ENCODE measurements at places on chromosomes 3 and 15.

GRCh38 chr3:172271386-172271976, 176.8 kb downstream of the GHSR start:
- H3K27ac ChIP-seq = no peak overlapping the region
- H3K4me3 ChIP-seq = no peak overlapping the region

GRCh38 chr15:98738689-98739401, 90.5 kb downstream of the IGF1R start:
- no peaks in the 10 kb centered on the region for H3K4me1 ChIP-seq
- no peaks in the 10 kb centered on the region for H3K36me3 ChIP-seq
- peaks cover 32% of the 10 kb centered on the region for H3K27me3 ChIP-seq
- no peak overlapping the region for H3K4me3 ChIP-seq
- no peak for DNase-seq
- no peak overlapping the region for H3K27ac ChIP-seq

DNA sequence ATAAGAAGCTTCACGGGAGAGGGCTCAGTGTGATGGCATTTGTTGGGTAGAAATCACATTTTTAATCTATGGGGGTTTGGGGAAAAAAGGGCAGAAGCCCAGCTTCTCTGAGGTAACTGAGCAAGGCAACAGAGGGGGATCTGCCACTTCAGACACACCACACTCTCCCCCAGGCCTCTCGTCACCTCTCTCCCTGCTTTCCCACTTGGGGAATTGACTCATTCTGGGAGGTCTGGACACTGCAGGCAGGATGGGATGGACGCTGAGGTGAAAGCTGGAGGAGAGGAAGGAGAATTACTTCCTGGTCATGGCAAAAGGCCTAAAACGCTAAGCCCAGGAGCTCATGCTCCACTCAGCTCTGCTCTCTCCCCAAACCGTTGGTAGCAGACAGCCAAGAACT, 33.2 kb downstream of the MYO5C start:
- no peaks in the 10 kb centered on the region for H3K36me3 ChIP-seq
- peaks cover 25% of the 10 kb centered on the region for H3K27me3 ChIP-seq
- H3K4me1 ChIP-seq = no peaks in the 10 kb centered on the region

DNA sequence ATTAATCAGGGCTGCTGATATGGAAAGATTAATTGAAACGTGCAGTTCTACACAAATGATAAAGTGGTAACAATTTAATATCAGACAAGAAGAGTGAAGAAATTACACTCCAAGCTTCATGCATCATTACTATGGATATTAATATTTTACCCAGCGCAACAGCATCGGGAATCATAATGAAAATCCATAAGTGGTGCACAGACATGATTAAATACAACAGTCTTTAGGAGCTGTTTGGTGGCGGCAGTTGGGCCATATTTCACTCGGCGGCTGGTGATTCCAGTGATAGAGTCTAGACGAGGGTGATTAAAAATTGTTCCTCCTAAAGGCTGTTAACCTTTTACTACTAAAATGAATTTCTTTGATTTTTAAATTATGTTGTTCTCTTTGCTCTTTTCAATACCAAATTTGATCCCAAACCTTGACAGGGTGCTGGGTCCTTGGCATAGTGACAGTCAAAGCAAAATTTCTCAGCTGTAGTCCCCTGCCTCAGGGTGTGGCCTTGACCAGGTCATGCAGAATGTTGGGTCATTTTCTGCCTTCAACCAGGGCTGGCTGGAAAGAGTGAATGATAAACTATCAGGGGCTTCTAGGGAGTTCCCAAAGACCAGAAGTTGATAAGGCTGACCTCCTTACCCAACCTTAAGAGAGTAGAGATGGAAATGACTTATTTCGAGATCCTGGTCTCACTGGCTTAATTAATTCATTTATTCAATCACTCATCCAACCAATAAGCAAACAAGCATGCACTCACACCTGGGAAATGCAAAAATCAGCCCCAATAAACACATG, 392.0 kb downstream of the IL20RB start:
- H3K4me3 ChIP-seq = no peak overlapping the region
- H3K4me1 ChIP-seq = no peaks in the 10 kb centered on the region
- H3K36me3 ChIP-seq = no peaks in the 10 kb centered on the region
- no peak overlapping the region for H3K27ac ChIP-seq
- no peaks in the 10 kb centered on the region for H3K27me3 ChIP-seq

DNA sequence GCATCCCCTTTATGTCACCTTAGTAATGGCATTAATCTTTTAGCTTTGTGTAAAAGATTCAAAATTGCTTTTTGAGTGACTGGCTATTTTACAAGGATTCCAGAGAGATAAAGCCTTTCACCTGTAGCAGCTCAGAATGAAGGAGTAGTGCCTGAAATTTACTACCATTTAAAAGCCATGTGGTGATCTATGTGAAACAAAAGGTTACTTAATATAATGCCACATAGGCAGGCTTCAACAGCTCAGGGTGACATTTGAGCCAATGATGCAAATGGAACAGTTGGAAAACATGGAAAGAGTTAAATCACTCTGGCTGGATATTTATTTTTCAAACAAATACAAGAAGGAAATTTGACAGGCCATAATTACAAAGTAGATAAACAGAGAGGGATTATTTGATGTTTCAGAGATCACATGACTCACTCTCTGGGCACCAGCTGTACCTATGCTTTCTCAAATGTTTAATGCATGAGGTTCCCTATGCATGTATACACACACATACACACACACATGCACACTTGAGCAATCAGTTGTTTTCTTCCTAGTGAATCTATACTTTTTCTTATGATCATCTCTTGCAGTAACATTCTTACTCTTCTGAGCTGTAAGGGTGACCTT, 171.5 kb downstream of the ZMAT3 start:
- no peaks in the 10 kb centered on the region for H3K4me1 ChIP-seq
- H3K36me3 ChIP-seq = no peaks in the 10 kb centered on the region
- H3K27ac ChIP-seq = no peak overlapping the region
- no peak overlapping the region for H3K4me3 ChIP-seq
- no peak for DNase-seq
- H3K27me3 ChIP-seq = no peaks in the 10 kb centered on the region

DNA sequence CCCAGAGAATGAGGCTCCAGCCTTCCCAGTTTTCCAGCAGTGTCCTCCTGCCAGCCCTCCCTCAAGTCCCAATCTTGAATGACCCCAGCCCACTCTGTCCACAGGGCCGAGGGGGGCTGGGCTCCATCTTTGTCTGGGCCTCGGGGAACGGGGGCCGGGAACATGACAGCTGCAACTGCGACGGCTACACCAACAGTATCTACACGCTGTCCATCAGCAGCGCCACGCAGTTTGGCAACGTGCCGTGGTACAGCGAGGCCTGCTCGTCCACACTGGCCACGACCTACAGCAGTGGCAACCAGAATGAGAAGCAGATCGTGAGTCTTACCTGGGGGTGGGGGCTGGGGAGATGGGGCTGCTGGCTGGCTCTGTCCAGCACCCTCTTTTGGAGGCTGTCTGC, 5.6 kb upstream of the FES start:
- DNase-seq = no peak
- no peak overlapping the region for H3K4me3 ChIP-seq
- H3K36me3 ChIP-seq = peaks cover 97% of the 10 kb centered on the region
- H3K27ac ChIP-seq = no peak overlapping the region

GRCh38 chr3:185572183-185572582, 13.9 kb upstream of the SENP2 start:
- H3K4me3 ChIP-seq = no peak overlapping the region
- H3K36me3 ChIP-seq = no peaks in the 10 kb centered on the region
- no peaks in the 10 kb centered on the region for H3K4me1 ChIP-seq
- H3K27me3 ChIP-seq = no peaks in the 10 kb centered on the region
- DNase-seq = peak; percentile 50
- H3K27ac ChIP-seq = peak overlapping the region; percentile 57

DNA sequence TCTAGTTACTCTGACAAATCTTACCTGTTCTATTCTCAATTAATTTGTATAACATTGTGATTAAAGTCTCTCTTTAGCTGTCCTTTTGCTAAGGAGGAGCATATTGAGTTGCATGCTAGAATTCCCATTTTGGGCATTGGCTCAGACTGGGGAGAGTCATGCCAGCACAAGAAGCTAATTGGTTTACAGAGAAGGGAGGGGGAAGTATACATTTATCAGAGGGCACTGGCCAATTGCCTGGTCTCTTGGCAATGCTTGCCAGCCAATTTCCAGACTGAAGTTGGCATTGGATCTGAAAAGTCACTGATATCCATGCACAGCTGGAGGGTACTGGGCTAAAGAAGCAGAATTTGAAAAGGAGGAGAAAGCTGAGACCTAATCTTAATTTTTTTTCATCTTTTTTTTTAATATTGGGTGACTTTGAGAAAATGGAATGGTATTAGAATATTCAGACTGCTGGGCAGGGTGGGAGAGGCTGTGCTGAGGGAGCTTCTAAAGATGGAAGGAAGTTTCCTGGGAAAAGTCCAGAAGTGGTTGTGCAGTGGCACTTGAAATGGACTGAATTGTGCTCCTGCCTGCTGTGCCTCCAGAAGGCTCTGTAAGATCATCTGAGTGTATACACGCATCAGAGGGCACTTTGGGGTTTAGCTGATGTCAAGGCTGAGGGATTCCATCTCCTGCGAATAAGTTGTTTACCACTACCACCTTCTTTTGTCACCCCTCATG, 365.2 kb upstream of the DPH6 start:
- no peak overlapping the region for H3K4me3 ChIP-seq
- DNase-seq = no peak
- no peaks in the 10 kb centered on the region for H3K27me3 ChIP-seq
- no peak overlapping the region for H3K27ac ChIP-seq
- H3K4me1 ChIP-seq = no peaks in the 10 kb centered on the region

DNA sequence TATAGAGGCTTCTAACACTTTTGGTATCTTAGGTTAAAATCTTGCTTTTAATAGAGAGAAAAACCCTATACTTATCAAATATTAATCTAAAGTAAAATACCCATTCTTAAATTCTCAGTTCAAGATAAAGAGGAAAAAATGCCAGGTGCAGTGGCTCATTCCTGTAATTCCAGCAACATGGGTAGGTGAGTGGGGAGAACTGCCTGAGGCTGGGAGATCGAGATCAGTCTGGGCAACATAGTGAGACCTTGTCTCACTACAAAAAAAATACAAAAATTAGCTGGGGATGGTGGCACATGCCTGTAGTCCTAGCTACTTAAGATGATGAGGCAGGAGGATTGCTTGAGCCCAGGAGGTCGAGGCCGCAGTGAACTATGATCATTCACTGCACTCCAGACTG, 135.8 kb downstream of the CLASP2 start:
- no peak overlapping the region for H3K4me3 ChIP-seq
- H3K27ac ChIP-seq = no peak overlapping the region
- H3K36me3 ChIP-seq = peaks cover 57% of the 10 kb centered on the region
- no peak for DNase-seq

- DNase-seq = no peak
- no peaks in the 10 kb centered on the region for H3K27me3 ChIP-seq
- peaks cover 9% of the 10 kb centered on the region for H3K36me3 ChIP-seq
Observed at GRCh38 chr3:72449551-72449950, 398.7 kb downstream of the SHQ1 start.

- H3K4me1 ChIP-seq = no peaks in the 10 kb centered on the region
- no peak for DNase-seq
- H3K36me3 ChIP-seq = no peaks in the 10 kb centered on the region
- no peak overlapping the region for H3K27ac ChIP-seq
- H3K4me3 ChIP-seq = no peak overlapping the region
- peaks cover 28% of the 10 kb centered on the region for H3K27me3 ChIP-seq
Observed at GRCh38 chr15:70251246-70251990, 153.7 kb upstream of the TLE3 start.

DNA sequence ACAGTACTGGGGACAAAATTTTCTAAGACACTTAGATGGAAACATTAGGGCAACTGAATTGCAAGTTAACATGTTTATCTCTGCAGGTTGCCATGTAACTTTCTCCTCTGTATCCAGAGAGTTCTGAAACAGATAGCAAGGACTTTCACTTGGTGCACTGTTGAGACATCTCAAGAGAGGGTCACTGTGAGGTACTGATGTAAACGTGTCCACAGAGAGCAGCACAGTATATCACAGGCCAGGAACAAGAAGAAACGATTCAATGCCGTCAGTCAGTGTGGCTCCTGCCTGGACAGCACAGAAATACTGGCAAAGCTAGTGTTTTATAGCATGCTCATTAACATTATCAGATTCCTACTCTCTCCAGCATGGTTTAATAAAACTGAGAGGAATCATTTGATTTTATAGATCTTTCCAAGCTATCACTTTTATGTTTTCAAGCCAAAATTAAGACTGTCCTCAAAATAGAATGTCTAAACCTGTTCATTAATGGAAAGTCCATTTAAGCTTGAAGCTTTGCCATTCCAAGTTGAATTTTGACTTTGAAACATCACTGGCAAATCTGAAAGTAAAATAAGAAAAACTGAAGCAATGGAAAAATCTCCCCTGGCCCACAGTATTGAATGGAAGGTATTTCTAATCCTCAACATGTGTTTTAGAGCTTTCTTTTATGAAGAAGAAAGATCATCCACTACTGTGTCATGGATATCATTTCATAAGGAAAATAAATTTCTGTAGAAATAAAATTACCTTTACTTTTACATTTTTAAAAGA, 102.7 kb downstream of the IMPG2 start:
- no peaks in the 10 kb centered on the region for H3K27me3 ChIP-seq
- DNase-seq = no peak
- no peak overlapping the region for H3K4me3 ChIP-seq
- H3K4me1 ChIP-seq = no peaks in the 10 kb centered on the region
- no peaks in the 10 kb centered on the region for H3K36me3 ChIP-seq

DNA sequence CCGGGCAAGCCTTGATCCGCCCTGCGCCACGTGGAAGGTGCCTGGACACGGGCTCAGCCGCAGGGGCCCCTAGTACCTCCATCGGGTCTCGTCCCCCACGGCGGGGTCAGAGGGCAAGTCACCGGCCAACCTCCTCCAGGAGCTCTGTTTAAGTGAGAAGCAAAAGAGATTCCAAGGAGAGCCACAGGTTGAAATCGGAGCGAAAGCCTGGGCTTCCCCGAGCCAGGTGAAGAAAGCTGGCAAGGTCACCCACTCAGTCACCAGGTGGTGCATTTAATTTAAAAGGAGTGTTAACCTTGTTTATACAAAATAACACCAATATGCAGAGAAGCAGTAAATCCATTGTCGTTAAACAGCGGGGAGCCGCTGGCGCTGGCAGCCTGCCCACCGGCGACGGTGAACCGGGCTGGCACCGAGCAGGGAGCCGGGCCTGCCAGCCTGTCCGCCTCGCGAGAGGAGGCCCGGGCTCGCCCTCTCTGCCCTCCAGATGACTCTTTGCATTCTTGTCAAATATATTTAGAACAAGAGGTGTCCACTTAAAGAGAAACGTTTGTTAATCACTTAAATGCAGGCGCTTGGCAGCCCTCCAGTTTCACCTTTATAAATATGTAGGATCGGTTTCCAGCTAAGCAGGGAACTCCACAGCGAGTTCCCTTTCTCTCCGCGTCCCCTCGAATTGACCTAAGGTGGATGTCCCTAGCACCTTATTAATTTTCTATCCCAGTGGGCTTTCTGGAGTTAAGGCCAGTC, 277.3 kb upstream of the NR2F2 start:
- H3K27ac ChIP-seq = peak overlapping the region; percentile 73
- peaks cover 35% of the 10 kb centered on the region for H3K4me1 ChIP-seq
- DNase-seq = peak; percentile 82
- no peaks in the 10 kb centered on the region for H3K36me3 ChIP-seq
- no peaks in the 10 kb centered on the region for H3K27me3 ChIP-seq

- no peaks in the 10 kb centered on the region for H3K36me3 ChIP-seq
- no peak overlapping the region for H3K27ac ChIP-seq
- H3K4me3 ChIP-seq = no peak overlapping the region
- H3K27me3 ChIP-seq = no peaks in the 10 kb centered on the region
- DNase-seq = no peak
Observed at GRCh38 chr3:76969996-76970615, 69.8 kb upstream of the ROBO2 start.

GRCh38 chr3:150761831-150762661, 923 bp downstream of the SIAH2 start:
- H3K27me3 ChIP-seq = no peaks in the 10 kb centered on the region
- peak overlapping the region; percentile 84 for H3K27ac ChIP-seq
- H3K4me1 ChIP-seq = peaks cover 28% of the 10 kb centered on the region
- DNase-seq = peak; percentile 35

GRCh38 chr3:139974809-139975425, 39.9 kb downstream of the CLSTN2 start:
- no peaks in the 10 kb centered on the region for H3K4me1 ChIP-seq
- no peak for DNase-seq
- no peak overlapping the region for H3K4me3 ChIP-seq

Measured in K562 (cell line).